ENCODE measurements at places on chromosomes 11 and 22. TPM values are rescaled to one million over a fixed set of nuclear protein-coding genes. Genes with fewer than 3 reads are reported as not detected.

The DDX6 gene
- 95.2 TPM for total RNA-seq

The GAL3ST1 gene
- total RNA-seq, result 0.77 TPM

The APOL1 gene
- 14.0 TPM for total RNA-seq

The MRPL16 gene
- 79.3 TPM for total RNA-seq

Measured in melanocyte of skin (primary cell).